Islet precursor cell (in vitro differentiated cells): ENCODE measurements at places on chromosomes 5 and 9.

- peak; percentile 40 for DNase-seq
These were observed 134.9 kb upstream of the FBXL17 start for GRCh38 chr5:108516785-108517184.

DNA sequence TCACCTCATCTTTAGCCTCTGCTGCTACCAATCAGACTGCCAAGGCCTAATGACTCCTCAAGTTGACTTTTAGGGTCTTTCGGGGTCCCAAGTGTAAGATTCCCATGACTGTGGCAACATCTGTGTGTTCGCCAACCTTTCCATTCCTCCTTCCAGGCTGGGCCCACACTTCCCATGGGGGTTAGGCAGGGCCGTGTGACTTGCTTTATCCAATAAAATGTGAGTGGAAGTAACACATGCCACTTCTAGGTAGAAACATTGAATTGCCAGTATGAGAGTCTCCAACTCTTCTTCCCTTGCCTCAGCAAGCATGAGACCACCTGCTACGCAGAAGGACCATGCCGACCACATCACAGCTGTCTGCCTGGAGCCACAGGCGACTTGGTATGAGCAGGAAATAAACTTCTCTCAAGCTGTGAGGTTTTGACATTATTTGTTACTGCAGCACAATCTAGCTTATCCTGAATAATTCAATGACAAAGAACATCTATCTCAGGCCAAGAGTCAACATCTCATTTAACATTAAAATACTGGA lies 190.4 kb upstream of the IER5L start:
- DNase-seq = no peak

DNA sequence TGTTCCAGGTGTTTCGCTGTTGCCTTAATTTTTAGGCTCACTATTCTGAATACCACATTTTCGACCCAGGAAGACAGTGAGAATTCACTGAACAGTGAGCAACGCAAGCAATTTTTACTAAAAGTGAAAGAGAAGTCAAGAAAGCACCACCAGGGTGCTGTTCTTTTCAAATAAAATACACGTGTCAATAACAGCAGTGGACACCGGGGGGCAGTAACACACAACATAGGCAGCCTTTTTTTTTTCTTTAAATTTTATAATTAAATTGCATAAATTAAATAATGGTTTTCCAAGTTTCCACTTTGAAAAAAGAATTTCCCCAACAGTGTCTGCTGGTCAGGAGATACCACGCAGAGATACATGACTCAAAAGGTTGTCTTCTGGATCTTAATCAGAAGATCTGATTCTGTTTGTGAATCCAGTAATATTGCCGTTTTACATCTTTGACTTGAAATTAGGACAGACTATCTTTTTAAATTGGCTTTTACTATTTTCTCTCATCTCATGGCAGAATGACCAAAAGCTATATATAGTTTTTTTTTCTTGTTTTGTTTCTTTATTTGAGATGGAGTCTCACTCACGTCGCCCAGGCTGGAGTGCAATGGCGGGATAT lies 47.1 kb upstream of the SH3GL2 start:
- DNase-seq = no peak

DNA sequence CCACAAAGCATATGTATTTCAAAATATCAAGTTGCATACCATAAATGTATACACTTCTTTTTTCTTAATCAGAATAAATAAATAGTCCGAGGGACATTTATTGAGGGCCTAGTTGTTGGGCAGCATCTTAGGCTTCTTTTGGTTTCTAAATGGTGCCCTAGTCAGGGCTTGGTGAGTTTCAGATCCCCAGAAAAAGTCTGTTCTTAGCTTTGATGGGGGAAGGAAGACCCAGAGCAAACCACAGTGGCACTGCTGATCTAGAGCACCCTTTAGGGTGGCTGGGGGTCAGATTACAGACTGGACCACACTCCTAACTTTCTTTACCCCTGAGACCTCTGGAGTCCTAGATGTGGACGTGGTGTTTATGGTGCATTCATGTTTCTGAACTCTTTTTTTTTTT lies 97.8 kb downstream of the C9orf152 start:
- no peak for DNase-seq

GRCh38 chr9:123432331-123433236 lies 76.6 kb downstream of the CRB2 start:
- DNase-seq = peak; percentile 38

- DNase-seq = peak; percentile 64
These were observed 31.2 kb downstream of the KCNMB1 start for GRCh38 chr5:170357955-170358444.

GRCh38 chr5:62650197-62650596 lies 71.6 kb downstream of the LRRC70 start:
- DNase-seq = peak; percentile 79

- no peak for DNase-seq
These were observed 349.6 kb downstream of the SLIT3 start for GRCh38 chr5:168951356-168951755.

GRCh38 chr5:177094224-177095087 lies 7.7 kb downstream of the FGFR4 start:
- DNase-seq = no peak

DNA sequence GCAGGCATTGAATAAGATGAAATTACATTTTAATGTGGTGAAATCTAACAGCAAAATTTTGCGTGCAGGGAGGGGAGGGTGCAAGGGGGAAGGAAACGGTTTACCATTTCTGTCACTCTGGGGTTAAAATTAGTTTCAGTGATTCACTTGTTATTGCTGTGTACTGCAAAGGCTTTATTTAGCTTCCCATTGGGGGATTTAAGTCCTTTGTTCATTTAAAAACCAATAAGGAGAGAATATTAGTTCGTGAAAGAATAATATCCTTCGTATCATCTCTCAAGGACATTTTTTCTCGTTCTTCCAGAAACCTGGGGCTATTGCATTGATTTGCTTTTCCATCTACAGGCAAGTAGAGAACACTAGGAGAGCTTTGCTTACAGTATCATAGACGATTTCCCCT lies 667.8 kb upstream of the RGMB start:
- DNase-seq = no peak

GRCh38 chr5:158915216-158915615 lies 184.5 kb downstream of the EBF1 start:
- no peak for DNase-seq

GRCh38 chr5:54443270-54443669 lies 12.2 kb upstream of the HSPB3 start:
- no peak for DNase-seq

- peak; percentile 96 for DNase-seq
These were observed 137.1 kb downstream of the FGF1 start for GRCh38 chr5:142548739-142549275.

DNA sequence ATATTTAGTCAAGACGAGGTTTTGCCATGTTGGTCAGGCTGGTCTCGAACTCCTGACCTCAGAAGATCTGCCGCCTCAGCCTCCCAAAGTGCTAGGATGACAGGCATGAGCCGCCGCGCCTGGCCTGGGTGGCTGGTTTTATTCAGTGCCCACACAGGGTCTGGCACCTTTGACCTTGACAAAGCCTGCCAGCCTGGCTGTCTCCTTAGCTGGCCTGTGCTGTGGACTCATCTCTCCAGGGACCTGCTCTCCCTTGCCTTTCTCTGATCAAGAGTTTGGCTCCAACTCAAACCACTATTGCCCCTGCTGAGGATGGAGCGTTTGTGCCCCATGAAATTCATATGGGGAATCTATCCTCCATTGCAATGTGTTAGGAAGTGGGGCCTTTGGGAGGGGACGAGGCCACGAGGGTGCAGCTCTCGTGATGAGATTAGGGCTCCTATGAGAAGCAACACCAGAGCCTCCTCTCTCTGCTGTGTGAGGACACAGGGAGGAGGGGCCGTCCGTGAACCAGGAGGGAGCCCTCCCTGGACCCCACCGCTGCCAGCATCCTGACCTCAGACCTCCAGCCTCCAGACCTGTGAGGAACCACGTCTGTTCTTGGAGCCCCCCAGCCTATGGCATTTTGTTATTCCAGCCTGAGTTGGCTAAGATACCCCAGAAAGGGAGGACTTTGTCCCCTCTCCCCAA lies 45.0 kb downstream of the MRPL36 start:
- peak; percentile 23 for DNase-seq

- no peak for DNase-seq
These were observed 53.4 kb downstream of the CDH10 start for GRCh38 chr5:24591426-24591825.

DNA sequence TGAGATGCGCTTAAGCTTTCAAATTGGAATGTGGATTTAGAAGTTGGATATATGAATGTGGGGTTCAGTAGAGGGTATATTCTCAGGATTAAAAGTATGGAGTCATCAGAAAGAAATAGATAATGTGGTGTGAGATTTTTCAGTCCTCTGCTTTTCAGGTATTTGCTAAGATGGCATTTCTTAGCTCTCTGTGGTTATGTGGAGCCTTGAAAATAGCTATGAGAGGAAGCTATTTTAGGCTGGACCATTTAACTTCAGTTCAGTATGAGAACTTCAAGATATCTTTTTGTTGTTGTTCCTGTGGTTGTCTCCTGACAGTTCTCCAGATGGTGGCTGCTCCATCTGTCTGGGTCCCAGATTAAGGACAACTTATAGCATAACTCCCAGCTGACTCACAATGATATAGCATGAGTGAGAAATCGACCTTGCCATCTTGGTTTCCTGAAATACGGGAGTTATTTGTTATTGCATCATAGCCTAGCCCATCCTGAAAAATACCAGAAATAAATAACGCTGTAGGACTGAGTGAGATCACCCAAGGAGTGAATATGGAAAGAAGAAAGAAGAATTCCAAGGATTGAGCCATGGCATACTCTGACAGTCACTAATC lies 461.5 kb downstream of the ANXA1 start:
- DNase-seq = no peak

GRCh38 chr5:80156156-80156555 lies 99.7 kb downstream of the SERINC5 start:
- peak; percentile 66 for DNase-seq

- peak; percentile 47 for DNase-seq
These were observed 9.1 kb downstream of the SLC22A5 start for GRCh38 chr5:132378580-132378979.

DNA sequence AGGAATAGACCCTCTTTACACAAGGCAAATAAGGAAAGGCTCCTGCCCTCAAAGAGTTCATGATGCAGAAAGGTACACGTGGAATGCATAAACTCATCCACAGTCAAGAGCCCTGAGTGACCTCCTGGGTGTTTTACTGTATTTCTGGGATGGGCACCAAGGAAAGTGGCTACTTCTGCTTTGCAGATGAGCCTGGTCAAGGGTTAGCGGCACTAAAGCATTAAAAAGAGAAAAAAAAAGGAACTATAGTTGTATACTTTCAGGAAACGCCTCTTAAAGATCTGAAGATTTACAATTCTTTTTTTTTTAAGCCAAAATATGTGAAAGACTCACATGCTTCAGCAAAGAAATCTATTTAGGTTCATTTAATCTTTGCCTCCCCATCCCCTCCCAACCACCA lies 366.2 kb upstream of the PDE4D start:
- DNase-seq = no peak

- DNase-seq = no peak
These were observed 64.4 kb downstream of the C9orf85 start for GRCh38 chr9:71975833-71976232.

GRCh38 chr9:87387351-87388011 lies 110.2 kb upstream of the DAPK1 start:
- no peak for DNase-seq

GRCh38 chr5:143968071-143968878 lies 156.3 kb downstream of the HMHB1 start:
- no peak for DNase-seq

- DNase-seq = no peak
These were observed 357.0 kb downstream of the GADD45G start for GRCh38 chr9:89961616-89962341.

DNA sequence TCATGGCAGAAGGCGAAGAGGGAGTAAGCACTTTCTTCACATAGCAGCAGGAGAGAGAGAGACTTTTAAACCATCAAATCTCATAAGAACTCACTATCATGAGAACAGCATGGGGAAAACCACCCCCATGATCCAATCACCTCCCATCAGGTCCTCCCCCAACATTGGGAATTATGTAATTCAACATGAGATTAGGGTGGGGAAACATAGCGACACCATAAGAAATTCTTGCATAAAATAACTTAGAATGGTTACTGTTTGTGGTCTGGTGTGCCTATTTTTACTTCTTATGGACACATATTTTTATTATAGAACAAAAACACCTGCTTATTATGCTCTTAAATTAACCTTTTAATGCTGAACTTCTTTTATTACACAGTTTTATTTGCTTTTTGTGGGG lies 298.1 kb downstream of the PJA2 start:
- DNase-seq = no peak

GRCh38 chr5:76104027-76104426 lies 20.8 kb downstream of the SV2C start:
- peak; percentile 74 for DNase-seq

- DNase-seq = peak; percentile 45
These were observed 3.6 kb upstream of the IL3 start for GRCh38 chr5:132056610-132057497.

DNA sequence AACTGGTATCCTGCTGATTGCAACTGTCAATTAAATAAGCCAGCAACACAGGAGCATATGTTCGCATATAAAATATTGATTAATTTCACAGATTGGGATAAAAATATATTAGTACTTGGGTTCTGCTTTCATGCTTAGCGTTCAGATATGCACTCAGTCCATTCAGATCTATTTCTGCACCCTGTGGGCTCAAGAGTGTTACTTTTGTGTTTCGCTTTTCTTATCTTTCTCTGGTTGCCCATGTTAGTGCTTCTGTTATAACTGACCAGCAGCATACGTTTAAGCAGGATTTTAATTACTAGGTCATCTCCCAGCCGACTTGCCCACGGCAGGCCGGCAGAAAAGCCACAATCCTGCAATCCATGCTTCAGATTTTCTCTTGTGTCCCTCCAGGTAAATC lies 289.1 kb downstream of the EBF1 start:
- DNase-seq = no peak

GRCh38 chr5:14665949-14666348 lies 1.4 kb downstream of the OTULIN start:
- DNase-seq = no peak

- peak; percentile 87 for DNase-seq
These were observed 20.5 kb upstream of the PSD2 start for GRCh38 chr5:139774980-139775661.
